ENCODE measurements at places on chromosomes 1 and 21. TPM values are rescaled to one million over a fixed set of nuclear protein-coding genes. Genes with fewer than 3 reads are reported as not detected.

DNA sequence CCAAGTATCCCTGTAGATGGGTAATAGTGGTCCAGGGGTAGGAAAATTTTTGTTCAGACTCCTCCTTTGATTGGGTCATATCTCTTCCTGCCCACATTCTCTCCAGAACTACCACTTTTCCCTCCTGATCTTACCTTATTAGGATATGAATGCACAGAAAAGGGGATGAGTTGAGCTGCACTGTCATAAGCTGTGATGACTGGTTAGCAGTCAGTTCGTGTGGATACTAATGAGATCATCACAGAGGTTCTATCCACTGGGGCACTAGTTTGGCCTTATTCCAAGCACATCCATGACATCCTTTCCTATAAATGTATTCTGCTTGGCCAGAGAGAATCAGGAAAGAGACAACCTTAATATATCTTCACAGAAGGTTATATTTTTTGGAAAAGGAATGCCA lies 22.1 kb upstream of the TBX15 start:
- no peak for DNase-seq
- no peaks in the 10 kb centered on the region for H3K4me1 ChIP-seq
- H3K4me3 ChIP-seq = no peak overlapping the region
- H3K36me3 ChIP-seq = no peaks in the 10 kb centered on the region
- H3K27me3 ChIP-seq = peaks cover 31% of the 10 kb centered on the region

DNA sequence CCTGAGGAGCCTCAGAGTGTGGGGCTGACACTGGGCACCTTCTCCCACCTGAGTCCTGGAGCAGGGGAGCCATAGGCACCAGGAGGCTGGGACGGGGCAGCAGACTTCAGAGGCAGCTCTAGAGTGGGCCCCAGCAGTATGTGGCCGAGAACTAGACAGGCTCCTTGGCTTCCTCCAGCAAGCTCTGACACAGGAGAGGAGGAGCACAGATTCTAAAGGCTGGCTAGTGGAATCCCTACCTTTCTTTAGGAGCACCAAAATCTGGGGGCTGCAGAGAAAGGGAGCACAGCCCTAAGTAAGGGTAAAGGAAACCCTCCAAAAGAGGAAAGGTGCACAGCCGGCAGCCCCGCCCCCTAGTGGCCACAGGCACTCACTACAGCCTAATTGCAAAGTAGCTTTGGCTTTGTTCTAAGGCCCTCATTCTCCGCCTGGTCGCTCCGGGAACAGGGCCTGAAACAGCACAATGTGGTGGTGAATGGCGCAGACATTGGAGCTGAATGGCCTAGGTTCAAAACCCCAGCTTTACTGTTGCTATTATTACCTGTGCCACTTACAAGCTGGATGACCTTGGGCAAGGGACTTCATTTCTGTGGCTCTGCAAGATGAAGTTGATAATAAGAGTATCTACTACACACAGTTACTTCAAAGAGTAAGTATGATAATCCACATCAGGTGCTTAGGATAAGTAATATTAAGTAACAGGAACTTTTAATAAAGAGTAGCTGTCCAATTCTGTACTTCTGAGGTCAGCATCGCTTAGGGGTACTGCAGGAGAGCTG lies 8.8 kb upstream of the GUCA2A start:
- H3K36me3 ChIP-seq = no peaks in the 10 kb centered on the region
- no peak overlapping the region for H3K27ac ChIP-seq
- H3K4me1 ChIP-seq = no peaks in the 10 kb centered on the region
- H3K4me3 ChIP-seq = no peak overlapping the region
- H3K27me3 ChIP-seq = peaks cover 15% of the 10 kb centered on the region

- H3K27ac ChIP-seq = no peak overlapping the region
- peaks cover 12% of the 10 kb centered on the region for H3K4me1 ChIP-seq
- DNase-seq = no peak
- H3K36me3 ChIP-seq = no peaks in the 10 kb centered on the region
- no peaks in the 10 kb centered on the region for H3K27me3 ChIP-seq
Measured at GRCh38 chr1:153336650-153337049, 12.0 kb downstream of the PGLYRP4 start.

DNA sequence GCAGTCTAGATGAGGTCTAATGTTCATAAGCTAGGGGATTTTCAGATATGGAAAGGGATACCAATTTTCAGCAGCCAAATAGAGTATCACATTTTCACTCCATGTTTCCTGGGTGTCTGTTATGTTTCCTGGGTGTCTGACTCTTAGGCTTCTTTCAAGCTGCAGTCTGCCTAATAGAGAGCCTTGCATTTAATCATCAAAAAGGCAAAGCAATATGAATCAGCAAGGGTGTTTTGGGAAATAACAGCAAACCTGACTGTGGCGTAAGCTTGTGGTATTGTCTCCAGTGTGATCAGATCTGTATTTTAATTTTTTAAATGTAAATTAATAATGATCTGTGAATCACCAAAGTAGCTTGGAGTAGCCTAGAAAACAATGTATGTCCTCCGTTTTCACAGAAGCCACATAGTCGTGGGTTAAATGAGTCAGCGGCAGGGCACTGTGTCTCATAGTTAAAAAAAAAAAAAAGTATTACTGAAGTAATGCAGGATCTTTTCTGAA lies 10.4 kb downstream of the LGALS8 start:
- peaks cover 52% of the 10 kb centered on the region for H3K36me3 ChIP-seq
- peak overlapping the region; percentile 18 for H3K27ac ChIP-seq
- no peaks in the 10 kb centered on the region for H3K27me3 ChIP-seq

- peaks cover 7% of the 10 kb centered on the region for H3K4me1 ChIP-seq
- H3K36me3 ChIP-seq = no peaks in the 10 kb centered on the region
- no peak overlapping the region for H3K27ac ChIP-seq
Measured at GRCh38 chr1:44705938-44706337, 25.0 kb downstream of the RNU5D-1 start.

DNA sequence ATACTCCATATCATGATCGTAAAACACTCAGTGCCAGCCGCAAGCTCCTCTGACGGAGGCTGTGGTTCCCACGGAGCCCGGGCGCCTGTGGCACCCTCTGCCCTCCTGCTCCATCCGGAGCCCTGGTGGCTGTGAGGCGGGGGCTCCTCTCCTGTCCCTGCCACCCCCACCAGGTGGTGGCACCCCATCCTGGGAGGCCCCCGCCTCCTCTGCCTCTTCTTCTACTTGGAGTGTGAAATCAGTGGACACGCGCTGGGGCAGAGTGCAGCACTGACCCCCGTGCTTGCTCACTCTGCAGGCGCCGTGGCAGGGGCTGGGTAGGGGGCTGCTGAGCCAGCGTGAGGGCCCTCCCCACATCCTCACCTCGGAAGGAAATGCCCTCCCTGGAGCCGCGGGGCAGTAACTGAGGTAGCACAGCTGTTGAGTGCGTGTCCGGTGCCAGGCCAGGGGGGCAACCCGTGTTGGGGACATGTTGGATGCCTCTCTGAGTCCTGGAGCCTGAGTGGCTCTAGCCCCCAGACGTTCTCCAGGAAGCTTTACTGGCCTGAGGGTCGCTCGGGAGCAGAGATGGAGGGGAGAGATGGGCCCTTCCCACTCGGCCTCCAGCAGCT lies 58.7 kb upstream of the ABCG1 start:
- DNase-seq = peak; percentile 57
- H3K4me3 ChIP-seq = no peak overlapping the region

- H3K4me3 ChIP-seq = peak overlapping the region; percentile 25
- no peaks in the 10 kb centered on the region for H3K36me3 ChIP-seq
- H3K4me1 ChIP-seq = no peaks in the 10 kb centered on the region
- no peak overlapping the region for H3K27ac ChIP-seq
- peaks cover 52% of the 10 kb centered on the region for H3K27me3 ChIP-seq
Measured at GRCh38 chr1:21814241-21814918, 2.3 kb downstream of the LDLRAD2 start.

DNA sequence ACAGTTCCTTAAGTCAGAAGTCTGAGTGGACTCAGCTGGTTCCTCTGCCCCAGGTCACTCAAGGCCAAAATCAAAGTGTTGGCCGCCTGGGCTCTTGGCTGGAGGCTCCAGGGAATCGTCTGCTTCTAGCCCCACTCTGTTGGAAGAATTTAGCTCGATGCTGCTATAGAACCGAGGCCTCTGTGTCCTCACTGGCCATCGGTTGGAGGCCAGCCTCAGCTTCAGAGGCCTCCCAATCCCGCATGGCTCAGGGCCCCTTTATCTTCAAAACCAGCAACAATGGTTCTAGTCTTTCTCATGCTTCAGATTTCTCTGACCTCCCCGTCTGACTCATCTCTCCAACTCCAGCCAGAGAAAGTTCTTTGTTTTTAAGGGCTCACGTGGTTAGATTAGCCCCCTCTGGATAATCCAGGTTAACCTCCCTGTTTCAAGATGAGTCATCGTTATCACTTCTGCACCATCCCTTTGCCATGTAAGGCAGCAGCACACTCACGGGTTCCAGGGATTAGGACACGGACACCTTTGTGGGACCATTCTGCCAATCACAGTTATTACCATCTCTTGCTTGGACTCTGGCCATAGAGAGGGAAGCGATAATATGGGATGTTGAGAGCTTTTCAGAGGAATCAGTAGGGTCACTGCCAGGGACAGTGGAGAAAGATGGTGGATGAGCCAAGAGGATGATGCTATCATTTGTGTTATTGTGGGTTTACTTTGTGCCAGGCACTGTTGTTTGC lies 13.6 kb downstream of the FHAD1 start:
- H3K27me3 ChIP-seq = peaks cover 10% of the 10 kb centered on the region
- no peaks in the 10 kb centered on the region for H3K36me3 ChIP-seq
- H3K4me3 ChIP-seq = no peak overlapping the region
- no peak for DNase-seq
- H3K4me1 ChIP-seq = no peaks in the 10 kb centered on the region
- no peak overlapping the region for H3K27ac ChIP-seq

GRCh38 chr1:38670544-38671122 lies 188.9 kb downstream of the RRAGC start:
- H3K4me3 ChIP-seq = no peak overlapping the region
- no peaks in the 10 kb centered on the region for H3K27me3 ChIP-seq
- H3K4me1 ChIP-seq = no peaks in the 10 kb centered on the region

DNA sequence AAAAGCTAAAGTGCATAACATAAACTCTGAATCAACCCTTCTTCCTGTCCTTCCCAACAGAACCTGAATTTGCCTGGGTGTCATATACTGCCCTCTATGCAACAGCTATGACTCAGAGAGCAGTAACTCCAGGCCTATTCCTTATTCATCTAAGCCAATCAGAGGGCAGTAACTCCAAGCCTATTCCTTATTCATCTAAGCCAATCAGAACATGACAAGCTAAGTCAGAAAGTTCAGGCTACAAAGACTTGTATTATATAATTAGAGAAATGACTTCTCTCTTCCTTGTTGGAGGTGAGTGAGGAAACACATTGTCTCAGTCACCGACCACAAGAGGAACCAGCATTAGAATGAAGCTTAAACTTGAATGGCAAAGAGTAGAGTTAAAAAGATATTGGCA lies 26.2 kb upstream of the TADA1 start:
- no peak for DNase-seq
- H3K27ac ChIP-seq = no peak overlapping the region
- no peaks in the 10 kb centered on the region for H3K27me3 ChIP-seq

DNA sequence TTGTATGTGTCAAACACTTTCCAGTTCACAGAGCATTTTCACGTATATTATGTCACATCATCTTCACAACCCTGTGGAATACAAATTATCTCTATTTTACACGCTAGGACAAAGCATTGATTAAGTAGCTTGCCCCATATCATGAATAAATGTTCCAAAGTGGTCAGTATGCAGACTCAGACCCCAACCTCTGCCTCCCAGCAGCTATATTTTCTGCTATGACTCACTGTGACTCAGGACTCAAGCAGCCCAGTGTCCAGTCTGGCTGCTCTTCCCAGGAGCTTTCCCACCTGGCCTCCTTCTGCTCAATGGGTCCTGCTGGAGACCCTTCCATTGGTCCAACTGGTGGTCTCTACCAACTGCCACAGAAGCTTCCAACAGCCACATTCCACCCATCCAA lies 56.0 kb upstream of the RAP1A start:
- no peaks in the 10 kb centered on the region for H3K36me3 ChIP-seq
- H3K4me3 ChIP-seq = no peak overlapping the region
- H3K27ac ChIP-seq = no peak overlapping the region
- H3K4me1 ChIP-seq = no peaks in the 10 kb centered on the region
- no peaks in the 10 kb centered on the region for H3K27me3 ChIP-seq
- DNase-seq = no peak

- H3K27ac ChIP-seq = no peak overlapping the region
- H3K4me1 ChIP-seq = no peaks in the 10 kb centered on the region
- no peaks in the 10 kb centered on the region for H3K27me3 ChIP-seq
- no peak for DNase-seq
- no peaks in the 10 kb centered on the region for H3K36me3 ChIP-seq
Measured at GRCh38 chr1:228983661-228984060, 248.4 kb downstream of the RHOU start.

DNA sequence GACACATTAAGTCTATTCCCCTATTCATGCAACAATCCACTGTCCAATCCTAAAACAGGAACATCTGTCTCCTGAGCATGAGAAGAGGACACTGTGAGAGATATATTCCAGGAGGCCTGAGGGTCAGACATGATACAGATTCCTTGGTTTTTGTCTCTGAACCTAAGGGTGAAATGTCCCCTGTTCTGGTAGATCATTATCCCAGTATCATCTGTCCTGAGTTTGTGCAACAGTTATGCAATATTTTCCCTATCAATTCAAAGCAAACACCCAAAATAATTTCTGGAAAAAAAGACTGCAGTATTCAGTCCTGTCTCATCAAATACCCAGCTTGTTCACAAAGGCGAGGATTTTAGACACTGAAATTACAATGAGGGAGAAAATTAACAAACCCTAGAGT lies 61.4 kb downstream of the PRKAB2 start:
- no peak overlapping the region for H3K27ac ChIP-seq
- H3K4me1 ChIP-seq = no peaks in the 10 kb centered on the region
- DNase-seq = no peak
- no peaks in the 10 kb centered on the region for H3K36me3 ChIP-seq

- no peaks in the 10 kb centered on the region for H3K36me3 ChIP-seq
- no peak overlapping the region for H3K27ac ChIP-seq
- no peak for DNase-seq
Measured at GRCh38 chr21:32917362-32918135, 108.2 kb upstream of the OLIG2 start.

DNA sequence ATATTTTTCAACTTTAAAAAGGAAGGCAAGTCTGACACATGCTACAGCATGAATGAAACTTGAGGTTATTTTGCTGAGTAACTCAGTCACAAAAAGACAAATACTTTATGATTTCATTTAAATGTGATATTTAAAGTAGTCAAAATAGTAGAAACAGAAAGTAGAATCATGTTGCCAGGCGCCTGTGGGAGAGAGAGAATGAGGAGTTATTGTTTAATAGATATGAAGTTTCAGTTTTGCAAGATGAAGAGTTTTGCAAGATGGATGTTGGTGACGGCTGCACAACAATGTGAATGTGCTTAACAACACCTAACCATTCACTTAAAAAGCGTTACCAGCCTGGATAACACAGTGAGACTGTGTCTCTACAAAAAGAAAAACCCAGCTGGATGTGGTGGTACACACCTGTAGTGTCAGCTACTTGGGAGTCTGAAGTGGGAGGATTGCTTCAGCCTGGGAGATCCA lies 20.7 kb upstream of the ATP1A1 start:
- H3K4me3 ChIP-seq = no peak overlapping the region
- no peaks in the 10 kb centered on the region for H3K36me3 ChIP-seq
- DNase-seq = no peak
- H3K27ac ChIP-seq = no peak overlapping the region
- no peaks in the 10 kb centered on the region for H3K27me3 ChIP-seq

The C1orf87 gene
- total RNA-seq = not detected

The SLC35D1 gene
- total RNA-seq = 15.2 TPM

The OR2L8 gene
- total RNA-seq = not detected

The ITSN1 gene
- 2.3 TPM for total RNA-seq

The CNIH3 gene
- 3.1 TPM for total RNA-seq

The SLC2A5 gene
- 0.86 TPM for total RNA-seq

The OR2L5 gene
- total RNA-seq = 0.09 TPM

The HIVEP3 gene
- total RNA-seq = 8.4 TPM

The PRAMEF5 gene
- not detected for total RNA-seq

All from T-cell (primary cell).